ENCODE measurements at places on chromosomes 16 and 17.

DNA sequence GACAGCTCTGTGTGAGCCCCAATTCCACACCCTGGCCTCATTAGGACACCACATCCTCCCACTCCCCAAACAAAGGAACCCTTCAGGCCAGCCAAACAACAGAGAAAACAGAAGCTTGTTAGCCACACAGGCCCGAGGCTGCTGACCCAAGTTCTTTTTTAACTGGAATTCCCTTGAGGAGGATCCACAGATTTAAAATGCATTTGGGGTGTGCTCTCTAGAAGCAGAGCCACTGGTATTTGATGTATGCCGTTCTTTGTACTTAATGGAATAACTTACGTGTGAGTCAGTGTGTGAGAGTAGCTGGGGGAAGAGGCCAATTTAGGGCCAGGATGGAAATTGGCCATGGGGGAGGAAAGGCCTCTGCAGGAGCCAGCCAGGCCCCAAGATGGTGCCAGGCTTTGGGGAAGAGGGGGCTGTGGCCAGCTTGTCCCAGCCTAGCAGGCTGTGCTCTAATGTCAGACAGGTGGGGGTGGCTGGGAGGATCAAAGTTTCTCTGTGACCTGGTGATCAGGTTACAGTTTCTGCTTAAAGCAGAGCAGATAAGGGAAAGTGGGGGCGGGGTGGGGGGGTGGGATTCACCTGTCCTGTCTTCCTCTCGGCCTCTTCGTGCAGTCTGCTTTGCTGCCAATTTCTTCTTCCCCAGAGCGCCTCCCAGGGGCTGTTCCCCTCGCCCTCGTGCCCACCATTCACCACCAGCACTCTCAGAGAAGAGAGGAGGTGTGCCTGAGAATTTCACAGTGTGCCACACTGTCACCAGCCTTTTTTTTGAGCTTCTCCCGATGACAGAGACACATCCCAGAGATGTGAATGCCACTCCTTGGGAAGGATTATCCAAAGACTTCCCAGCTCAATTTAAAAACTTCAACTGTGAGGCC lies 50.8 kb downstream of the TOM1L2 start:
- no peak for DNase-seq

- peak; percentile 15 for DNase-seq
These were observed 1.1 kb downstream of the NDEL1 start for GRCh38 chr17:8436844-8437171.

DNA sequence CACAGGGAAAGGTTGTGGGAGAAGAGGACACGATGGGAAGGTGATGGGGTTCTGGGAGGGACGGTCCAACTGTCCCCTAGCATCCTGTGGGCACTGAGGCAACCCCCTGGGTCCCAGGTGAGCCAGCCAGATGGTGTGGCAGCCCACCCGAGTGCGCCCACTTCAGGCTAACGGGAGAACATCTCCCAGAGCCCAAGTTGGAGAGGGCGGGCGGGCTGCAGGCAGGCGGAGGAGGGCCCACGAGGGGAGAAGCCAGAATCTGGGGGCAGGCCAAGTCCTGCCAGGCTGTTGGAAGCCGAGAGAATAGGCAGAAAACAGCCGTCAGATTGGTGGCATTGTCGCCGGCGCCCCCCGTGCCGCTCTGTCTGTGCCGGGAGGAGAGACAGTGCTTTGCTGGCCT lies 13.8 kb upstream of the ABCC3 start:
- no peak for DNase-seq

DNA sequence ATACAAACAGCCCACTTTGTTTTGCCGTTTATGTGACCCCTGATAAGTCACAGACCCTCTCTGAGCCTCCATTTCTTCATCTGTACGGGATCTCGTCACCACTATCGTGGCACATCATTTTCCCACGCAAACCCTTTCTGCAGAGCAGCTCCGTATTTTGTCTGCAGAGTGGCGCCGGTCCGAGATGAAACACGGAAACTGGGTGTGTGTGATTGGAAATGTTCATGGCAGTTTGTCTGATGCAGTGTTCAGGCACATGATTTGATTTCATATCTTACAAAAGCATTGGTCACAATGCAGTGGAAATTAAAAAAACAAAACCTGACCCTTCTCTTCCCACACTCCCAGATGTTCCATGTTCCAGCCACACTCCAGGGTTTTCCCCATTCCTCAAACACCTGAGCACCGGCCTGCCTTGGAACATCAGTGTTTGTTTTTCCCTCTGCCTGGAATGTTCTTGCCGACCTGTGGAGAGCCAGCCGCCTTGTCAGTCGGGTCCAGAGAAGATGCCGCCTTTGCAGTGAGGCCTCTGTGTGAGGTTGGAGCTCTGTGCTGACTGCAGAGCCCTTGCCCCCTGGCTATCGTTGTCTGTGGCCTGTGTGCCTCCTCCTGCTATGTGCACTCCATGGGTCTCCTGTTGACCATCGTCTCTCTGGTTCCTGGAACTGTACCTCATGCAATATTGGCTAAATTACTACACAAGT lies 39.2 kb downstream of the NT5M start:
- no peak for DNase-seq

GRCh38 chr17:10077561-10078299 lies 120.7 kb downstream of the GAS7 start:
- no peak for DNase-seq

DNA sequence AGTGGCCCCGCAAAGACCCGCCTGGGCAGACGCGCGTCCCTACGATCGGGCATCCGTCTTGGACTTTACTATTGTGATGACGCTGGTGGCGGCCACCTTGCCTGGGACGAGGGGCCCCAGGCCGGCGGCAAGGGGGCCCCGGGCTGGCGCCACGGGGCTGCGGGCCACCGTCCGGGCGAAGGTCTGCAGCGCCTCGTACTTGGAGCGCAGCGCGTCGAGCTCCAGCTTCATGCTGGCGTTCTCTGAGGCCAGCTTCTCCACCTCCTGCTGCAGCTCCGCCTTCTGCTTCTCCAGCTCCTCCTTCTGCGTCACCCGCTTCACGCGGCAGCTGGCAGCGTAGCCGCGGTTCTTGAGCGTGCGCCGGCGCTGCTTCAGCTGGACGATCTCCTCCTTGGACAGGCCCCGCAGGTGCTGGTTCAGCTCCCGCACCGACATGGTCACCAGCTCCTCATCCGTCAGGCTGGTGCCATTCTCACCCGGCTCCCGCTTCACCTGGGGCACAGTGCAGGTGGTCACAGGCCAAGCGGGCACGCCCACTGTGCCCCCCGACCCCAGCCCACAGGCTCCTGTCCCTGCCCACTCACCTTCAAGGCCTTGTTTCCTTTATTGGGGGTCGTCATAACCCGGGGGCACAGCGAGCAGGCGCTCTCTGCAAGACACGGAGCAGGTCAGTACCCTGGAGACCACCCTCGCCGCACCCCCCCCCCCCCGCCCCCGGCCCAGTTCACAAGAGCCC lies 4.8 kb upstream of the SIRT7 start:
- DNase-seq = no peak

GRCh38 chr16:85514598-85515318 lies 98.4 kb upstream of the GSE1 start:
- no peak for DNase-seq

GRCh38 chr17:5942687-5943086 lies 127.5 kb upstream of the WSCD1 start:
- no peak for DNase-seq

DNA sequence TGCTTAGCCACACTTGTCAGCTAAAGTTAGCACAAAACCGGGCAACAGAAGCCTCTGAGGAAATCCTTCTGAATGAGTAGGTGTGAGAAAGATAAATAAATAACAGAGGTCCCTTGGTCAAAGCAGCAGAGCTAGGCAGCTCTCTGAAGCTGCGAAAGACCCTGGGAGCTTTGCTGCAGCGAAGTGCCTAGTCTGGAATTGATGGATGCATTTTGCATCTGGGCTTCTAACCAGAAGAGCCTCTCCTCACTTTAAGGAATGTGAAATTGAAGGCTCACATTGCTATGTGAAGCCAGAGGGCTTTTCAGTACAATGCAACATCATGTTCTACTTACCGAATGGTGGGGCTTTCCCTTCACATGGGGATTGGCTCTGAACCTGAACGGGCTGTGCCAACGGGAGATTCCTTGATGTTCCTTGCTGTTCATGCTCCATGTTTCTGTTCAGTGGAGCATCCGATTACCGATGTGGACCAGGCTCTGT lies 274.6 kb downstream of the HS3ST3B1 start:
- DNase-seq = no peak

DNA sequence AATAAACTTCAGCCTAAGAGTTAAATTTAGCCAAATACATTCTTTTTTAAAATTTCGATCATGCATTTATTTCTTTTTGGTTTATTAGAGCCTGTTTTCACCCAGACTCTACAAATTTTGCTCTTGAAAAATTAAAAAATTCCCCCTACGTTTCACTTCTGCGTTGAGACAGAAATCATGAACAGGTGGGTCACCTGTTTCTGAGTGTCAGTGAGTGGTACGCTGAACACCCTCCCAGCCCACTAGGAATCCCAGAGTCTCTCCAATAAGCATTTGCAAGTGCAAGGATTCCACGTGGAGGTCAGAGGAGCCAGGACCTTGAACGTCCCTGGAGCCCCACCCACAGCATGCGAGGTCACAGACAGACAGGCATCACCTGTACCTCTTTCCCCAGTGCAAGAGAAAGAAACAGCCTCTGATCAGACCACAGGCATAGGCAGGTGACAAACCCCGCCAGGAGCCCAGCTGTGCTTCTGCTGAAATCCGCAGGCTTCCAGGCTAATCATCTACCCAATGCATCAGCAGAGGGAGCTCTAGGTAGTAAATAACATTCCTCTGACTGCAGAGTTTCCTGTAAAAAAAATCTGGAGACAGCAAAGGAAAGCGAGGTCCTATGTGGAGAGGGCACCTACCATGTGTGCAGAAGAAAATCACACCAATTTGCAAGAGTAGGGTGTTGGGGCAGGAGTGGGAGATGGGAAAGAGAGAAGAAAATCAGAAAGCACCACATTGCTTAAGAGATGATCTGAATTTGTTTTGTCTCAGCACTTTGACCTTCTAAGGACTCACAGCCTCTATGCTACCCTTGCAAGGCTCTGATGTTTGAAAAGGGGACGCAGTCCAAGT lies 5.9 kb upstream of the XYLT1 start:
- peak; percentile 65 for DNase-seq

GRCh38 chr16:52022177-52022576 lies 524.8 kb downstream of the TOX3 start:
- DNase-seq = no peak

DNA sequence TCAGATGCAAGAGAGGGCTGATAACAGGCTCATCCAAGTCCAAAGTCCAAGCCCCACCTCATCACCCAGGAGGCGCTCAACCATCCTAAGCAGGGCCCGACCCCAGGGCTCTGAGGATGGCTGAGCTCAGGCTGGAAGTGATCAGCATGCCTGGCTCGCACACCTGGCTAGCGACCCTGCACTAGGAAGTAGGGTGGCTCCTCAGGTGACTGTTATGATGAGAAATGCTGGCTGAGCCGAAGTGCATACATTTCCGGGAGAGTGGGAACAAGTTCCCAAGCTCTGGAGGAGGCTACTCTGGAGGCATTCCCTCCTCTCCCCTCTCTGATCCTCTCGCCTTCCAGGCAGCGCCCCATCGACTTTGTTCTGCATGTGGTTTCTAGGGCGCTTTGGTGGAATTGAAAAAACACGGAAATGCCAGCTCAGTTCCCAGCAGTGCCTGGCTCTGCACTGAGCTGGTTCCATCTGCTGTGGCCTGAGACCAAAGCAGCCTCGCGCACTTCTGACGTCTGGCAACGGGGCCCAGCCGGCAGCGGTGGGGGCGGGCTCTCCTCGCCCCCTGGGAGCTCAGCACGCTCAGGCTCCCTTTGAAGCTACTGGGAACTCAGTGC lies 130.3 kb downstream of the IRF8 start:
- no peak for DNase-seq

DNA sequence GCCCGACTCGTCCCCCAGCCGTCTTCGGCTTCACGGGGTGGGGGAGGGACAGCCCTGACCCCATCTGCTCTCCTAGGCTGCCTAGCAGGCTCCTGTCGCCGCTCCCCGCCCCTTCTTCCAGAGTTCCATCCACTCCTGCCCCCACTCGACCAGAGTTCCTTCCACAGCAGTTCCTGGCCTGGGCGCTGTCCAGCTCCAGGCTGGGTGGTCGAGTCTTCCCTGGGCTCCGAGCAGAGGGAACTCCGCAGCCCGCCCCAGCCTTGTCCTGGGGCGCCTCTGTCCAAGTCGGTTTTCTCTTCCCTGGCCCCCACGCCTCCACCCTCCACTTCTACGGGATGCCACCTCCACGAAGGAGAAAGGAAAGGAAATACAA lies 1.4 kb downstream of the PYY start:
- no peak for DNase-seq

- no peak for DNase-seq
These were observed 3.8 kb upstream of the TMEM100 start for GRCh38 chr17:55726440-55726839.

DNA sequence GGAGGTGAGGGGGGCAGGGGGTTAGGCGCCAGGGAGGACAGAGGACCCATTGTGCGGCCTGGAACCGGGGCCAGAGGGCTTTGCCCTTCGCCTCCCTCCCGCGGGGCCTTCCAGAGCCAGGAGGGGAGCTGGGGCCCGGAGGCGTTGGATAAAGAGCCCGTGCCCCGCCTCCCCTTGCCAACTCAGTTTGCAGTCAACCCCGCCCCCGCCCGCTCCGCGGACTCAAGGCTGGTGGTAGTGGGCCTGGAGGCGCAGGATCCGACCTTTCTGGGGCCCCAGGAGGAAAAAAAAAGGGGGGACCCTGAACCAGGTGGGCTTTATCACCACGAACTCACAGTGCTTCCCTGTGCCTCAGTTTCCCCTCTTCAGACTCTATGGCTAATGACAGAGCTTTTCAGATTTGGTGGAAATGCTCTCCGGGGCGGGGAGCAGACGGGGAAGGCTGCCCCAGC lies 2.0 kb upstream of the SPHK1 start:
- DNase-seq = no peak

DNA sequence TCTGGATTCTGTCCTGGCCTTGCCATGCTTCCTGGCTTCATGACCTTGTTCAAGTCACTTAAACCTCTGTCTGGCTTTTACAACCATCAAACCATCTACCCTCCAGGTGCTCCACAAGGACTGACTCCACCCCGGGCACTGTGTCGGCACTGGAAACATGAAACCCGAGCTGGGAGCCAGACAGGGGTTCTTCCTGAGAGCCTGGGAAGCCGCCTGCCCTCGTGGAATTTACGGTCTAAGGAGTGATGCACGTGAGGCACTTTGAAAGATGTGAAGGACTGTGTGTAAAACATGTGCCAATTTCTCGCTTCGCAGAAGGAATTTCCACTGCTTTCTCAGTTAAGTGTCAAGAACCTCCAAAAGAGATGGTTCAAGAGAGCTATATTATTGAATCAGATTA lies 11.6 kb downstream of the CDK5R1 start:
- no peak for DNase-seq

DNA sequence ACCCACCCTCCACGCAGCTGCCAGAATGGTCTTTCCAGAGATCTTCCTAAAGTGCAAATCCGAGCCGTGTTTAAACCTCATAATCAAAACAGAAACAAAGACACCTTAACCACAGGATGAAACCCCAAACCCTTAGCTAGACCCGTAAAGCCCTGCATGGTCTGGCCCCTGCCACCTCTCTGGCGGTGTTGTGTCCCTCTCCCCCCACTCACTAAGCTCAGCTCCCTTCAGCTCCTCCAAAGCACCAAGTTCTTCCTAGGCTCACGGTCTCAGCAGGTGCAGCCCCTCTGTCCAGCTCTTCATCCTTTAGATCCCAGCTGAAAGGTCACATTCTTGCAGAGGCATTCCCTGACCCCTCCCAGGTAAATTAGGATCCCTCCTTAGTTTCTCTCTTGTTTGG lies 4.4 kb upstream of the NXPH3 start:
- DNase-seq = no peak

GRCh38 chr17:41547921-41548843 lies 20.1 kb upstream of the KRT19 start:
- DNase-seq = no peak

GRCh38 chr17:7882068-7882467 lies 6.5 kb upstream of the CHD3 start:
- DNase-seq = no peak

All from left kidney (tissue), 8 donors.